ENCODE measurements at places on chromosomes 12 and 14.

DNA sequence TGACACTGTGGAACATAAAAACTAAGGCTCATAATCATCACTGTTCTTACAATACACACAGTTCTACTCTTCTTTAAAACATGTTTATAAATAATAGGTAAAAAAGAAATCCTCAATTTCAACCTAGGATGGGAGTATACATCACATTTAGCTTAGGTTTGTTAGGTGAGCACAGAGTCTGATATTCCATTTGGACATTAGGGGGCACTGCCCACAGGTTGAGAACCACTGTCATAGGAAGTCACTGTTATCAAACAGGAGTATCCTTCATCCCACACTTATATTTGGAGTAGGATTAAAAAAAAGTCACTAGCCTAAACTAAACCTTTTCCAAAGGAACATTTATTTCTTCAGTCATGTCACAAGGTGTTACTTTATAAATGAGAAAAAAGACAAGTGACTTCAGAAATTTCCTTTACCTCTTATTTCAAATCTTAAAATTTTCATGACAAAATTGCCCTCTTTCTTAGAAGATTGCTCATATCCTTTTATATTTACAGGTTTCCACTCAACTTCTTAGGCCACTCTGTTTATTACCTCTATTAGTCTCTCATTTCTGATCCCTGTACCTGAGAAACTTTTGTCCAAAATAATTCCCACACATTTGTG, 240.6 kb downstream of the CPNE8 start:
- DNase-seq, result no peak

GRCh38 chr14:74875941-74876913, at the start of gene PROX2:
Gene PROX2, minus strand, starts transcription at chr14:74876145. Its CDS starts 12,311 bp downstream, at chr14:74863834.
- no peak for DNase-seq

- no peak for DNase-seq
Measured at GRCh38 chr14:31071151-31071550, 45.0 kb upstream of the STRN3 start.

- DNase-seq, result no peak
Measured at GRCh38 chr14:88519907-88520306, 34.9 kb downstream of the PTPN21 start.

DNA sequence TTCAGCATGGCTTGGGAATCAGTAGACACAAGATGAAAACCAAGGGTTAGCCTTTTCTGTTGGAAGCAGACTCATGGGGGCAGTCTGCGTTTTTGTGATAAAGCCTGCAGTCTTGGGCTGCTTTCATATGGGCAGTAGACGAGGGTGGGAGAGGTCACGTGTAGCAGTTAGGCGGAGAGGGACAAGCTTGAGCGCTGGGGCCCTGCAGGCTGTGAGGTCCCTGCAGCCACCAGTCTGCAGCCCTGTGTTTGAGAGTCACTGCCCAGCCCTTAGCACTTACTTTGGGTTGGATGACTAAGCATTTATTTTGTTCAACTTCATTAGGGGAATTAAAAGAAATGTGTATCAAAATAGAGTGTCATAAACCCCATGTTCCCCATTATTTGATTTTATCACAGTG, 37.2 kb downstream of the EP400 start:
- no peak for DNase-seq

GRCh38 chr12:106135075-106135474, 3.7 kb downstream of the NUAK1 start:
- no peak for DNase-seq

GRCh38 chr12:98001430-98001829, 514.0 kb upstream of the TMPO start:
- DNase-seq, result no peak

DNA sequence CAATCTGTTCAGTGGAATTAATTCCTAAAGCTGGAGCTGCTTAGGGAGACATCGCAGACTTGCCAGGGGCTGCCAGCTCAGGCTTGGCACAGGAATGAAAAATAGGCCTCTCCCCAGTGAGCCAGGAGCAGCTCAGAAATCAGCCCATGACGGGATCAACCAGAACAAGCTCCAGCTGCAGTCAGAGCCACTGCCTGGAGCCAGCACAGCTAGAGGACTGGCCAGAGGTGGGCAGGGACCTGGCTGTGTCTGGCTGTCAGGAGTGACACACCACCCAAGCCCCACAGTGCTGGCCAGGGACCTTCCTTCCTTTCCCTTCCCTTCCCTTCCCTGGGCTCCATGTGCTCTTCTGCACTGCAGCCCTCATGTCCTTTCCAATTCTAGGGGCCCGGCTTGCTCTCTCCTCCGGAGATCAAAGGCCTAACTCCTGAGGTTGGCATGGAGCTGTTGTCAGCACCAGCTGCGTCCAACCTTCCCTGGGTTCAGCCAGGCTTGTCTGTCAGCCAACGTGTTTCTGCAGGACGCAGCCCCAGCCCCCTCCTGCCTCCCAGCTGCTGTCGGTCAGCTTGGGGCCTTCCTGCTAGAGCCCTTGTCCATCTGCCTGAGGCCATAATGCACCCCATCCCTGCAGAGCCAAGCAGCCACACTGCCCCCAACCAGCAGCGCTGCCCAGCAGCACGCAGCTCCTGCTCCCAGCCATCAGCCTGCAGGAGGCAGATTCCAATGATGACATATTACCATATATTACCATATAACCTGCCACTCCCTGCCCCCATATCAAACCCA, 149.3 kb downstream of the CALM1 start:
- peak; percentile 74 for DNase-seq

DNA sequence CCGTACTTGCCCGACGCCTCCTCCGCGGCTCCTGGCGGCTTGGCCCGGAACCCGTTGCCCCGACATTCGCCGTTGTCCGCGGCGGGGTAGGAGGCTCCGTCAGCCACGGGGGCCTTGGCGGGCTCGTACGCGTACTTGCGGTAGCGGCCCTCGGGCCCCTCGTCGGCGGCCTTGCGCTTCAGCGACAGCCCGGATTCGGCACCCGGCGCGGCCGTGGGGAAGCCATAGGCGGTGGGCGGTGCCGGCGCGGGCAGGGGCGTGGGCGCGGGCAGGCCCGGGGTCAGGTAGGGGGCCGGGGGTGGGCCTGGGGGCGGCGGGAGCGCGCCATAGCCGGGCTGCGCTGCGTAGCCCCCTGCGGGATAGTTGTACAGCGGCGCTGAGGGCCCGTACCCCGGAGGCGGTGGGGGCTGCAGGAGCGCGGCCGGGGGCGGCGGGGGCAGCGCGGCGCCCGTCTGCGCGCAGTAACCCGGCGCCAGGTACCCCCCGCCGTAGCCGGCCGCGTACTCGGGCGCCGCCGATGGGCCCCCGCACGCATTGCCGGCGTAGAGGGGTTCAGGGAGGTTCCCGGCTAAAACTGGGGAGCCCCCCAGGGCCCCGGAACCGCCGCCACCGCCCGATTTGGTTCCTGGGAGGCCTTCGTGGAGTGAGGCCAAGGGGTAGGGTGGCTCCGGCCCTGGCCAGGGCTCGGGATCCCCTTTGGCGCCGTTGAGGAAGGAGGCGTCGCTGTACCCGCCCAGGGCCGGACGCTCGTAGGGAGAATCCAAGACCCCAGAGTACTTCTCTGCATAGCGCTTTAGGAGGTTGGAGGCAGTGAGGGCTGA, 26.9 kb downstream of the FIGNL2 start:
- peak; percentile 54 for DNase-seq

DNA sequence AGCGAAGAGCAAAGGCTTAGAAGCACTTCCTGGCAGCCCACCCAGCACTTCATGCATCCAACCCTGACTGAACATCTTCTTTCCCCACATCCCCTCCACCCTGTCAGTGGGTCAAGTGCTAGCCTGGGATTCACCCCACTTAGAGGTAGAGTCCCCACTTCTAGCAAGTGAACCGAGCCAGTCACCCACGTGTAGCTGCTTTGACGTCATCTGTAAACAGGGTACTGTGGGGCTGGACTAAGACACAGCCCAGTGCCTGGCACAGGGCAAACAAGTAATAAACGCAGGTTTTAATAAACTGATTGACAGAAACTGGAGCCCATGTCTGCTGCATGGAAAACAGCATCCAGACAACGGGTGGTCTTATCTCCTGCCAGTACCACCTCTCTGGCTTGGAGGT, 61.7 kb downstream of the ITPK1 start:
- DNase-seq, result no peak

- no peak for DNase-seq
Measured at GRCh38 chr14:61811882-61812346, 49.7 kb downstream of the SNAPC1 start.

DNA sequence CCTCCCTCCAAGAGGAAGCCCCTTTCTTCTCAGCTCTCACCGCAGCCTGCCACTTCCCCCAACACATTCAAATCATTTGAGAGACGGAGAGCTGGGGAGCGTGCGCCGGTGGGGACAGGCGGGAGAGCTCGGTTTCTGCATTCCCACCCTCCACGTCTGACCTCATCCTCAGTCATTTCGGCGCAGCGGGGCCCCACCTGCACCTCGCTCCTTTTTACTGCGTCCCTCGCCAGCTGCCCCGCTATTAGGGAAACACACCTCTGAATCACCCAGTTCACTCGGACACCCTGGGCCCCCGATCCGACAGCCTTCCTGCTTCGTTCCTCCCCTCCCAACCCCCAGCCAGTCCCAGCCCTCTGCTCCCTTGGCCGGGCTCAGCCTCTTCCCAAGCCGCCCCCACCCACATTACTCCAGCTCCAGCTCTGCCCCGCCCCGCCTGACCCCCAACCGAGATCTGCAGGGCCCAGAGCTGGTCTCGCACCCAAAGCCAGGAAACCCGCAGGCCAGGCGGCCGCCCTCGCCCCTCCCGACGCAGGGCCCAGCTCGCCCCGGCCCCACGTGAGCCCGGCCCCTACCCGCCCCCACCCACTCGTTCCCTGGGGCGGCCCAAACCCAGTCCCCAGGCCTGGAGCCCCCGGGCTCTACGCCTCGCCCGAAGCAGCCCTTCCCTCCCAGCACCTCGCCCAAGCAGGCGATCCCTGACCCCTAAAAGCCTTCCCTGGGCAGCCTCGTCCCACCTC, 783 bp downstream of the CORO1C start:
- DNase-seq, result peak; percentile 77

- no peak for DNase-seq
Measured at GRCh38 chr12:109618082-109618481, 44.5 kb downstream of the MVK start.

GRCh38 chr12:71092290-71092689, 65.5 kb downstream of the TSPAN8 start:
- no peak for DNase-seq

All from left ventricle myocardium superior (tissue), 1 donor.